ENCODE measurements at places on chromosomes 16 and 17. TPM values are rescaled to one million over a fixed set of nuclear protein-coding genes. Genes with fewer than 3 reads are reported as not detected.
A peak's percentile ranks its signal among the peaks of the same experiment; 100 is the strongest.

- DNase-seq: no peak
Observed at GRCh38 chr16:7344830-7345780, 12.5 kb downstream of the RBFOX1 start.

DNA sequence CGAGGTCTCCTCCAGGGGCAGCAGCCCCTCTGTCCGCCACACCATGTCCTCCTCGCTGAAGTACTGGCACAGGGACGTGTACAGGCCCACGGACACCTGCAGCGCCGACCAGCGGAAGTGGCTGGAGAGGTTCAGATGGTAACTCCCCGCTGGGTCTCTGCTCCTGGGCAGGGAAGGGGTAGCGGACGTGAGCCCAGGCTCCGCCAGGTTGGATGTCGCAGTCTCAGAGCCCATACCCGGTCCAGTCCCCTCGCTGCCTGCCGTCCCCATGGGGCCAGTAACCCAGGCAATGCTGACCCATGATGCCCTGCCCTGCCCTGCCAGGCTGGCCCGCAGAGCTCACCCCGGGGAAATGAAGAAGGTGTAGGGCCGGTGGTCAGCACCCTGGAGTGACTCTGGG is 33.2 kb downstream of the PKD1 start:
- DNase-seq: no peak

DNA sequence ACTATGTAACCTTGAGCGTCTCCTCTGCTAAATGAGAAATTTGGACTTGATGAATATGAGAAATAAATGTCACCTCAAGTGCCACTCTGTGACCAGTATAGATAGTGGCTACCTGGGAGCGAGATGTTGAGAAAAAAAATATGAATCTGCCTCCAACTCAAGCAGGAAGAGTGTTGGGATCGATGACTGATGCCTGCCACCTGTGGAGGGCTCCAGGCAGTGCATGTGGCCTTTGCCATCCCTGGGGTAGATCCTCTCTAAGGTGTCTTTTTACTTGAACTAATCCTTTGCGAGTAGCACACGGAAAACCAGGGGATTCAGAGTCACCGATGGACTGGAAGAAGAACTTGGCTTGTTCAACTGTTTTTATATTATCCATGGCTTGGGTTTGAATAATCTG is 9.4 kb downstream of the CCDC182 start:
- peak; percentile 20 for DNase-seq

DNA sequence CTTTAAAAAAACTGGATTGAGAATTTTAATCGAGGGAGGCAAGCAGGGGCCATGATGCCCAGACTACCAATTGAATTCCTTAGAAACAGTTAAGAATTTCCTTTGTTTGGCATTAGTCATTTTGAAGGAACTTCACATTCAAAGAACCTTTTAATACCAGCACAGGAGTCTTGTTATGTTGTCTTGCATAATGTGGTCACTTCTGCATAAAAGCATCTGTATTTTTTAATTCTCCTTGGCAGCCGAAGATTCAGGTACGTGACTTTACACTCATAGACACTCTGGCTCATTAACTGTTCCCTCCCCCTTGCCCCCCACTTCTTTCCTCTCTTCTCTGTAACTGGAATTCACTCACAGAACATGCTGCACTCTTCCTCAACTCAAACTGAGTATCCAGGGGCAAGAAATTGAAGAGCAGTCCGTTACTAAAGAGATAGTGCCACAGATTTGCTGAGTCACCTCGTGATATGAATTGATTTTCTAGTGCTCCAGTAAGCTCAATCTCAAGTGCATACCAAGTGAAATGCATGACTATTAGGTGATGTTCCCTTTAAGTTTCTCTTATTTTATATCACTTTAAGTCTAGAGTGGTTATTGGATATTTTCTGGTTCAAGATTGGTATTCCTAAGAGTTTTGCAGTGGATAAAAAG is 572.2 kb upstream of the SOX9 start:
- peak; percentile 3 for DNase-seq

GRCh38 chr16:12541672-12542071 is 262.0 kb downstream of the CPPED1 start:
- no peak for DNase-seq

DNA sequence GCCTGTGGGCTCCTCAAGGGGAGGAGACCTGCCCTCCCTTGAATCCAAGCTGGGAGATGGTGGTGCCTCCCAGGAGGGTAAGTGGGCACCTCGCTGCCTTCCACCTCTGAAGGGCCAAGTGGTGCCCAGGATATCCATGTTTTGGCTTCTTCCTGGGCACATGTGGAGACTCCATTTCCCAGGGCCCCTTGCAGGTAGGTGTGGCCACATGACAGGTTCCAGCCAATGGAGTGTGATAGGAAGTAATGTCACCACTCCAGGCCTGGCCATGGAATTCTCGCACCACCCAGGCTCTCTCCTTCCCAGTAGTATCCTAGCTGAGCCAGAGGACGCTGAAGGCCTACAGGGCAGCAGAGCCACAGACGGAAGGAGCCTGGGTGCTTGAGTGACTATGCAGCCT is 17.6 kb upstream of the PEMT start:
- DNase-seq: no peak

DNA sequence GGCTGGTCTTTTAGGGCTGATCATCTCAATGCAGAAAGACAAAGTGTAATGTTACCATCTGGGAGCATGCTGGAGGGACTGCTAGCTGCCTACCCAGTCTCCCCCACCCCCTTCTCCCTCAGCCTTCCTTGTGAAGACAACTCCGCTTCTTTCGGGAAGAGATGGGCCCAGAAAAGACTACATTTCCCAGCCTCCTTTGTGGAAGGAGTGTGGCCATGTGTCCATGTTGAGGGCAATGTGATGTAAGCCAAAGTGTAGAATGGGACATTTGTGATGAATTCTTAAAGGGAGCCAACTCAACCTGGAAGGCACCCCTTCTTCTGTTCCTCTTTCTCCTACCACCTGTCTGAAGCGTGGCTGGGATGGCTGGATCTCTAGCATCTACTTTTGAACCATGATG is 16.3 kb downstream of the ABCC12 start:
- no peak for DNase-seq

DNA sequence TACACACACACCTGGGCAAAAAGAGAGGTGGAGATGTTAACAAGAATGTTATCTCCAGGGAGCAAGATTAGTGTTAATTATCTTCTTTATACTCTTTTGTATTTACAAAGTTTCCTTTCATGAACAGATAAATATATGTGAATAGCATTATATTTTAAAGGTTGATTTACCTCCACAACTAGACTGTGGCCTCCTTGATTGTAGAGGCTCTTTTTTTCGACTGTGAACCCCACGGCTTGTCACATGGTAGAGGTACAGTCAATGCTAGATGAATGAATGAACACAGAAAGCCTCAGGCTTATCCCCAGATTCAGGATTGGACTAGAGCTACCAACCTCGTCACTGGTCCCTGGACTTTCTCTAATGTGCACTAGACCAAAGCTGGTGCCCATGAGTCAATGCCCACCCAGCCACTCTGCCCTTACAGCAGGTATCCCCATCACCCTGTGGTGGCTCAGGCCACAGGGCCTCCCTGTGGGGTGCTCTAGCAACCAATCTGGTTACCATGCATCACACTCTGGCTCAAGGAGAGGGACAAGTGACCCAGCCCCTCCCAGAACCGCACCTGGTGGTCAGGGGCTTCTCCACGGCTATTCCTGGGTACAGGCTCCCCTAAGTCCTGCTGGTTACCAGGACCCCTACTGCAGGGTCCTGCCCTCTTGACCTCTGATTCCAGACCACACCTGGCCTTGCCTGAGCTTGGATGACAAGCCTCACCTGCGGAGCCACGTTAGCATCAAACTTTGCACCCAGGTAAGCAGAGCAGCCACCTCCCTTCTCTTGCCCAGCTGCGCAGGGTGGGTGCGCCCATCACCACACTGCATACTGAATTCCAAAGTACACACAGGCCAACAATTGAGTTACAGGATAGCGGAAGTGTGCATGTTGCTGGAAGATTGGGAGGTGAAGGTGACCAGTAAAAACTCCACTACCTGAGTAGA is 101.0 kb downstream of the CDYL2 start:
- no peak for DNase-seq

DNA sequence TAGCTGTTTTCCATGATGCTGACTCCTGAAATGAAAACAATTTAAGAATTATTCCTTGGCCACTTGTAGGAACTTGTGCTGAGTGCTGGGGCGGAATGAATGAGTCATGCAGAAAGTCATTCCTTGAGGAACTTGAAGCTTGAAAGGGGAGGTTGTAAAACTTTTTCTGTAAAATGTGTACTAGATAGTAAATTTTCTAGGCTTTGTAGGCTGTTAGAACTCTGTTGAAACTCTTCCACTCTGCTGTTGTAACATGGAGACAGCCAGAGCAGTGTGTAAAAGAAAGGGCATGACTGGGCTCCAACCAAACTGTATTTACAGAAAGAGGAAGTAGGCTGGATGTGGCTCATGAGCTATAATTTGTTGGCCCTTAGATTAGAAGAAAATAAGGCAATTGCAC is 46.1 kb downstream of the ABCA8 start:
- DNase-seq: peak; percentile 56

DNA sequence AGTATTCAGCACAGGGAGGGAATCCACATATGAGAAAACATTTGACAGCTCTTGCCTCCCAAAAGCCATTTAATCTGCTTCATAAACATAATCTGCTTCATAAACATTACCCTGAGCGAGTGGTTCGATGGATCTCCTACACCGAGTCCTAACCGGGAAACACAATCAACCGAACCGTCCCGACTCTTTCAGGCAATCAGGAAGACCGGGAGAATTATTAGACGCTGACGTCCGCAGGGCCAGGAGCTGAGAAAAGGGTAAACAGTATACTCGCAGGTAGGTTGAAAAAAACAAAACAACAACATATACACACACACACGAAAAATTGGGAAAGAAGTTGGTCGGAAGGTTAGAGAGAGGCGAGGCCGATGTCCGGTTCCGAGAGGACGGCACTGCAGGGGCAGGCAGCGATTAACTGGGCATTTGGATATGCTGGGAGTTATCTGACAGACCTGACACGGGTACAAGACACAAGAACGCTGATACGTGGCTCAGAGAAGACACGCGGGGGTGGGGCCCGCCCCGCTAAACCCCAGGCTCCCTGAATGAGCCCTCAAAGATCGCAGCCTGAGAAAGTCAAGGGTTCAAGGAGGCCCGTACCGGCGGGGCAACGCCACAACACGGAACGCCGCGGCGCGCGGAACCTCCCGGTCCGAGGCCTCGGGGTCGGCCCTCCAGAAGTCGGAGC is 585 bp downstream of the AP1G1 start:
- DNase-seq: peak; percentile 8

GRCh38 chr17:15309793-15310192 is 31.6 kb downstream of the TEKT3 start:
- no peak for DNase-seq

DNA sequence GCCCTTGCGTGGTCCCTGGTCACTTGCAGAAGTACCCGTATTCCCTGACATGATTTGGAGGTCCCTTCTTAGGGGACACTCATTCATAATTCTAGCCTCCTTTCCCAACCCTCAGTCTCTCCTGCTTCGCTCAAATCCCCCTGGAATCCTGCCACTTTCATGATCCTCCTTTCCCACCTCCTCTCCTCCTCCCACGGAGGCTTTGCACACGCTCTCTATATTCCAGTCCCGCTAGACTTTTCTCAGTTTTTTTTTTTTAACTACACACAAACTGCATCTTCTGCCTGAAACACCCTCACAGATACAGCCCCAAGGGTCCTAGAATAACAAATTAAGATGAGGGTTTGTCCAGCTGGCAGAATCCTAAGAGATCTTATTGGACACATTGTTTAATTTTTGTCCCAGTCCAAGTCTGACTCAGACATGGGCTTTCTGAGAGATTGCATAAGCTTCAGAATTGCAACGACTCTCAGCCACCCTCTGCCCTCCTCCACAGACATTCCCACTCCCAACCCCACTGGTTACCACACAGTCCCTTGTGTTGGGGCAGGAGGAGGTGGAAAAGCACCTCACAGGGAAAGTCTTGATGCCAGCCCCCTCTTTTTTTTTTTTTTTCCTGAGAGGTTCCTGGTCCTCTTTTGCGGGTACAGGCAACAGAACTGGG is 739.5 kb upstream of the EEF2KMT start:
- DNase-seq: no peak

GRCh38 chr17:42485680-42486079 is 27.0 kb downstream of the ATP6V0A1 start:
- no peak for DNase-seq

DNA sequence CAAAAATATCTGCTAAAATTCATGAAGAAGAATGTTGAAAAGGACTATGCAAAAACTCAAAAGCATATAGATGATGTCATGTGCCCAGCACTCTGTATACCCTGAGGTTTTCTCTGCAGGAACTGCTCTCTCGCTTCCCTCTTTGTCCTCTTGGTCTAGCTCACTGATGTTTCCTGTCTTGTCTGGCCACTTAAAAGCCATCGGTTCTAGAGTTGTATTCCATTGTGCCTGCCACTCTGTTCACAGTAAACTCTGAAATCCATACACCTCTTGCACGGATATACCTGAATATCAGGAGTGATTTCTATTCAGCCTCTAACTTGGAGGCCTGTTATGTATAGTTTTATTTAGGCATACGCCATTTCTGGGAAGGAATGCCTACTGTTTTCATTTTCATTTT is 101.0 kb upstream of the CNTNAP4 start:
- DNase-seq: no peak

DNA sequence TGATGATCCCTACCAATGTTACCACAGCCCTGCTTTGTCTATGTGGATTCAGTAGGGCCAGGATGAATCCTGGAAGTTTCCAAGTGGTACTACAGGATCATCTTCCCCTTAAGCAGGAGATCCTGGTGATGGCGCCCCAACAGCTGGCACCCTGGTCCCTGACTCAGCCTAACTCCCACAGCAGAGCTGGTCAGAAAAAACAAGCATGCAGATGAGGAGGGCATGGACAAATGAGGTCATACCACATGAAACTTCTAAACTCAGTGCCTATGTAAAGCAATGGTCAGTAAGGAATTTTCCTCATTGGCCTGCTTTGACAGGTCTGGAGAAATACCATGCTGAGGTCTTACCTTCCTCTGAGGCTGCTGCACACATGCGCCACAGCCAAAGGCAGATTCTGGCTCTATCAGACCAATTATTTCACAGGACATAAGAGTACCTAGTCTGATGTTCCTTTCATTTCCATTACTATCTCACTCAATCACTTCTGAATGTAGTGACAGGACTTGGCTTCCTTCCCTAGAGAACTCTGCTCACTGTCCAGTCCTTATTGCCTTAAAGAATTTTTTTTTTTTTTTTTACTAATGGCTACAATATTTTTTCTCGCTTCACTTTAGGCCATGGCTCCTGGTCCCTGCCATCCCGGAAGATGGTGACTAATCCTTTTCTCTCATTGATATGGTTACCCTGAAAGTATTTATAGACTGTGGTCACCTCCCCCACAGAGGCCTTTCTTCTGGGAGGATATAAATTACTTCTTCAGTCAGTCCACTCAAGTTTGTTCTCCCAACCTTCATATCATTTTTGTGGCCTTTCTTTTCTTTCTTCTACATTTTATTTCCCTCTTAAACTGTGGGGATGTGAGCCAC is 525.2 kb upstream of the PSMD7 start:
- no peak for DNase-seq

GRCh38 chr16:61179561-61179960 is 856.7 kb downstream of the CDH8 start:
- DNase-seq: no peak

- DNase-seq: no peak
Observed at GRCh38 chr17:17402558-17402957, 74.2 kb upstream of the MED9 start.

PGAP3 gene
- total RNA-seq: 17.1 TPM

NARF gene
- 66.1 TPM for total RNA-seq

Measured in myocyte (in vitro differentiated cells).